ENCODE measurements at places on chromosomes 3 and 15.

GRCh38 chr15:77059786-77060361 lies 11.0 kb downstream of the TSPAN3 start:
- no peak for DNase-seq

DNA sequence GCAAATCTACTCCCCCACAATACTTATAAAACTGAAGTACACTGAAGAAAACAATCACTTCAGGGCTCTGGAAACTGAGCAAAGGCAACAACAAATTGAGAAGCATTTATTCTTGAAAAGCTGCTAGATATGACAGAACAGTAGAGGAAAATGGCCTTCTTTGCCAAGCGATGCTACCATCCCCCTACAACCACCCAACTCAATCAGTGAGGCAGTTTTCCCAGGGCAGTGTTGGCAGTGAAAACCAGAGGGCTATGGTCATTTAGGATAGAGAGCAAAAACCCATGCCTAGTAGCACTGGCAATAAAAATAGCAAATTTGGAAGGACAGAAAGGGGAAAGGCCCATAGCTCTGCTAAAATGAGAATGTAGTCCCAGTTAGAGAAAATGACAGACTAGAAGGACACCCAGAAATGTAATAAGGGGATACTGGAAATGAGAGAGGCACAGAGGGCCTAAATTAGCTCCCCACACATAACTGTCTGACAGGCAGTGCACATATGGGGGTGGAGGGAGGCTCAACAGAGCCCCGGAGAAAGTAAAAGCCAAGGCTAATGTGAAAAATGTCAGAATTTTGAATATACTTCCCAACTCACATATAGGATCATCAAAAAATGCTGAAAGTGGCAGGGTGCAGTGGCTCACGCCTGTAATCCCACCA lies 143.5 kb downstream of the GSK3B start:
- no peak for DNase-seq

DNA sequence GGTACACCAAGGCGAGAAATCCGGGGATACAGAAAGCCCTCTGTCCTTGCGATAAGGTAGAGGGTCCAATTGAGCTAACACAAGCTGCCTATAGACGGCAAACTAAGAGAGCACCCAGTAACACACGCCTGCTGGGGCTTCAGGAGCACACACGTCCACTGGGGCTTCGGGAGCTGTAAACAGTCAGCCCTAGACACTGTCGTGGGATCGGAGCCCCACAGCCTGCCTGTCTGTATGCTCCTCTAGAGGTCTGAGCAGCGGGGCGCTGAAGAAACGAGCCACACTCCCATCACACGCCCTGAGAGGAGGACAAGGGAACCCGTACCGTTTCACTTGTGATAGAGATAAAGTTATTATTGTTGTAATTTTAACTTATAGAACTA lies 486 bp downstream of the SAMMSON start:
- DNase-seq, result no peak

DNA sequence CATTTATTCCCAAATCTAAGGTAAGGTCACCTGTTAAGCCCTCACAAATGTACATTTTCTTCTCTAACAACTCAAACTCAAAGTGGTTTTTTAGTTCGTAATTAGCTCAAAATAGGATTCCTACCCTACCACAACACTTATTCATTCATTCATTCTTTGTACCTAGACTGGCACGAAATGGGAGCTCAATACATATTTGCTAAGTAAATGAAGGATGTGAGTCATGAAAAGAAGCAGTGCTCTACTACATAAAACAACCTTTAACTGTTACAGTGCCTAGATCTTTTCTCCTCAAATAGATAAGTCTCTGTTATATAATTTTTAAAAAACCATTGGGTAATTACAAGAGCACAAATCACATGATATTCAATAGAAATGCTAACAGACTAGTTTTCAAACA lies 13.1 kb downstream of the RSL24D1 start:
- no peak for DNase-seq

GRCh38 chr3:60475096-60475495 lies 776.2 kb downstream of the FHIT start:
- DNase-seq, result no peak

DNA sequence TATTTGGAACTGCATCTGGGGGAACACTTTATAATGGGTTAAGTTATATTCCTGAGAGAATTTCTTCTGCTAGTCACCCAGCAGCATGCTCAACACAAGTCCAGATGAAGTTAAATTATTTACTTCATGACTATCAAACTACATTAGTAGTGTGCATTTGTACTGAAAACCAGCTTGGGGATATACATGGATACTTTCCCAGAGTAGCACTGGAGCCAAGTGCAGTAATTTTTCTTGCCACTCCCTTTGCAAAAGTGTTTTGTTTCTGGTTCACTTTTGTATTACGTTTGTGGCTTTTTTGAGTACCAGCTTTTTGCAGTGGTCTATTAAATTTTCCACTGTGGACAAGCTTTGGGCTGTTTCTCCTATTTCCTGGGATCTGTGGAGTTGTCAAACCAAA lies 243.0 kb downstream of the AGBL1 start:
- DNase-seq, result no peak

DNA sequence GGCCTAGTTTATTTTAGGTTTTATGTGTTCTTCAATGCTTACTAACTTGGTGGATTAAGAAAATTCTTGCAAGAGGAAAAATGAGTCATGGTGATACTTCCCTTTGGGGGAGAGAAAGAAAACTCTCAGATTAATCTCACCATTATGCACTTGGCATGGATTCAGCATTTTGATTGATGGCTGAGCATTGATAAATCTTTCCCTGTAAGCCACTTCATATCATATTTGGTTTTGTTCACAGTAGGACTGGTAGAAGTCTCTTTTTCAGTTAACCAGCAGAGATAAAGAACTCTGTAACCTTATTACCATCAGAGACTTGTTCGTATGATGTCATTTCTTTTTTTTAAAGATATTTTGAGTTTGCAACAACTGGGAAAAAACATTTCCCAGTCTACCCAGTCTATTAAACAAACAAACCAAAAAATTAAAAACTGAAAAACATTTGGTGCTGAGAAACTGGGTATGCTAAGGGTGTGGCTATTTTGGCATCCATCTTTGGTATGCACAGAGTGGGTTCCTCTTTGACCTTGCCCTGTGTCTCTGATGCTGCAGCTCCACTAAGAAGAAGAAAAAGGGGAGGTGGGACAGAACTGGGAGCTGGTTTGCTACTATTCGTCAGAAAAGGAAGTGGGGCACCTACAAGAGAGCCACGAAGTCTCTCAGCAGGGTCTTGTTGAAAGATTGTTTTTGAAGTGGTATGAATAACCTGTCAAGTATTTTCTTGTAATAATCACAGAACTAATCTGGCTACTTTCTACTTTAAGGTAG lies 17.2 kb downstream of the TMOD3 start:
- DNase-seq, result peak; percentile 28

GRCh38 chr3:169581633-169582032 lies 81.9 kb downstream of the MECOM start:
- DNase-seq, result no peak

DNA sequence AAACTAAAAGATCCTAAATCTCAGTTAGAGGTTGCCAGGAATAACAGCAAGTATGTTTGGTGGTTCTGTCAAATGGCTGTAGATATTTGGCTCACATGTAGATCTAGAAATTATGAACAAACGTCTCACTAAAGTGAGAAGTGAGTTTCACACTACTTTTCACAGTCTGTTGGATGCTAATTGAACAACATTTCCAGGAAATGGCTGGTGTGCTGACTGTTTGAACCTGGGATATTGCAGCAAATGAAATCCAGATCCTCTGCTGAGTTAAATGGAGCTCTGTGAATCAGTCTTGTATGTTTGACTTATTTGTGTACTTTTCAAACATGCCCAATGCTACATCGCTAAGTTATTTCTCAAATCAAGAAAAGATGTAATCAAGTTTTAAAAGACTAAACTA lies 21.3 kb upstream of the RSL24D1 start:
- no peak for DNase-seq

DNA sequence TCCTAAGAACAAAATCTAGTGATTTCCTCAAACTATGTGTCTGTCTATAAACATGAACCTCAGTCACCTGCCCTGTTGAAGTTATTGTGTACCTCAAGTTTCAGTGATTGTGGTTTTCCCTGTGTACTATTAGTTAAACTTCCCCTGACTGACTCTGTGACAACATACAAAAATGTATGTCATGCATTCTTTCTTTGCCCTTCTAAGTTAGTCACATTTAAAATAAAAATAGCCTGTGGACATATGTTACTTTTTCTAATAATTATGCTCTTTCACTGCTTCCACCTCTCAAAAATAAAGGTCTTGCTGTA lies 29.8 kb downstream of the EPHA6 start:
- no peak for DNase-seq

DNA sequence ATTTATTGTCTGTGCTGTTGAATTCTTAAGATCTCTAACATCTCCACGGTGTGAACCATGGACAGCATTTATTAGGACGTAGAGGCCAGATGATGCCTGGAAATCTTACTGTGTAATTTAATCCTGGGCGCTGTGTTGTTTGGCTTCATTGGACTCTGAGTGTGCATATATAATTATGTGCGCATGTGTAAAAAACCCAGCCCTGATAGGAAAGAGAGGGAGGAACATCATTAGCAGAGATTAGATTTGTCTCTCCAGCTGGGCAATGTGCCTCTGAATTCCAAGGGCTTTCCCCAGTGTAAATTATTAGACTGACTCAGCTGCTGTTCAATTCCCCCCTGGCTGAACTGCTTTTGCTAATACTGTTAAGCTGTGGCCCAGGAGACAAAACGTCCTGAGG lies 39.6 kb downstream of the MAP3K13 start:
- DNase-seq, result no peak

- DNase-seq, result no peak
Measured at GRCh38 chr3:194306771-194307640, 44.1 kb downstream of the CPN2 start.

DNA sequence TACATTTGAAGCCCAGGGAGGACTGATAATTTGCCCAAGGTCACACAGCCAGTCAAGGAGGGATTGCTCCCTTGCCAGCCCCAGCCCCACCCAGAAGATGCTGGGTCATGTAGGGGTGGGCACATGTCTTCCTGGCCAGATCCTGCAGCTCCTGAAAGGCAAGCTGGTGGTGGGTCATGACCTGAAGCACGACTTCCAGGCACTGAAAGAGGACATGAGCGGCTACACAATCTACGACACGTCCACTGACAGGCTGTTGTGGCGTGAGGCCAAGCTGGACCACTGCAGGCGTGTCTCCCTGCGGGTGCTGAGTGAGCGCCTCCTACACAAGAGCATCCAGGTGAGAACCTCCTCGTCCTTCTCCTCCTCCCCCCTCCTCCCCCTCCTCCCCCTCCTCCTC lies 13.2 kb downstream of the ISG20 start:
- DNase-seq, result no peak

Measured in RCC 7860 (cell line).